ENCODE measurements at places on chromosomes 12 and 14.

DNA sequence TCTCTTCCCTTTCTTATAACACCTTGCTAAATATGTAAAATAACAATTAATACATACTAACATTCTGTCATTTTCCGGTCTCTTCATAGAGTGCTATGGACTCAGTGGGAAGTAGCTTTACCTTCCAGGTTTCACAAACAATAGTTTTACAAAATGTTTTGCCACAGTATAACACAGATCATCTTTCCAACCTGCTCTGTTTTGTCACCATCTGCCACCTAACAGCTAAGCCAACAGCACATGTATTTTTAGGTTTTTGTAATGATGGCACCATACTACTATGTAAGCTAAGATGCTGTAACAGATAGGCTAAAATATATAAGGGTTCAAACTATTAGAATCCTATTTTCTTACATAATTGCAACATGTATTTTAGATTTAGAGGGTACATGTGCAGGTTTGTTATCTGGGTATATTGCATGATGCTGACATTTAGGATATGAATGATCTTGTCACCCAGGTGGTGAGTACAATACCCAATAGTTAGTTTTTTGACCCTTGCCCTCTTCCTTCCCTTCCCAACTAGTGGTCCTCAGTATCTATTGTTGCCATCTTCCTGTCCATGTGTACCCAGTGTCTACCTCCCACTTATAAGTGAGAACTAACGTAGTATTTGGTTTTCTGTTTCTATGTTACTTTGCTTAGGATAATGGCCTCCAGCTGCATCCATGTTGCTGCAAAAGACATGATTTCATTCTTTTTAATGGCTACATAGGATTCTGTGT is 8.7 kb downstream of the RHOJ start:
- no peak for DNase-seq

DNA sequence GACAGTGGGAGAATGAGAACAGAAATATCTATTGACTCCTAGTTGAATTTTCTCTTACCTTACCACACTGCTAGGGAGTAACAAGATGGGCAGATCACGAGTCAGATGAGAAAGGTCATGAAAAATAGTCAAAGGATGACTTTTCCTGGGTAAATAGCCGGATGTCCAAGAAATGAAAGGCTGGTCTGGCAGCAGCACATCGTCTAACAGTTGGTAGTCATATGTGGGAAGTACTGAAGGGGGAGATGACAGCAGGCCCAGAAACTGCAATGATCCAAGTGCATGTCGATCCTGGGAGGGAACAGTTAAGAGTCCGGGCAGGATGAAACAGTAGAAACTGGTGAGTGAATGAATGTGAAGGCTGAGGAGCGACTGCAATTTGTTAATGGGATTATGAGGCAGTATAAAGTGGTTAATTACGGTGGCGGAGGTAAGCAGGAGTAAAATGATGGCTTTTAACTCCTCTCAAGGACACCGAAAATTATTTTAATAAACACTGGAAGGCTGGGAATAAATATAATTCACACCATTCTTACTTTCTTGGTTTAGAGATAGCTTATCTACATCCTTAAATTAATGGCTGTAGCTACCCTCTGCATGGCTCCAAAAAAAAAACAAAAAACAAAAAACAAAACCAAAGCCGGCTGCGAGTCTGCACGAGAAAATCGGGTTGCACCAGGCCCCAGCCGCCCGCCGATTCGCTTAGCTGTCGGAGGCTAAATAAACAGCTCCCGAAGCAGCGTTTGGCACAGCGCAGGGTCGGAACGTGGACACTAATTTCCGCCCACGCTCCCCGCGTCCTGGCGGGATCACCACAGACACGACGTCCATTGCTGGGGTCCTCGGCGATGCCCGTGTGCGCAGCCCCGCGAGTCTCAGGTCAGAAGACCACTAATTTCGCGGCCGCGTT is 1.0 kb upstream of the ERC1 start:
- peak; percentile 39 for DNase-seq

- DNase-seq: no peak
These were observed 1.4 kb downstream of the ARL6IP4 start for GRCh38 chr12:122981587-122982476.

- no peak for DNase-seq
These were observed 365.6 kb upstream of the TMPO start for GRCh38 chr12:98149691-98150210.

GRCh38 chr12:111887926-111888745 is 46.1 kb downstream of the MAPKAPK5 start:
- no peak for DNase-seq

- DNase-seq: no peak
These were observed 3.6 kb downstream of the MRPL51 start for GRCh38 chr12:6489449-6489848.

- no peak for DNase-seq
These were observed 153.7 kb downstream of the AACS start for GRCh38 chr12:125218952-125219351.

- DNase-seq: no peak
These were observed 35.2 kb upstream of the PTGR2 start for GRCh38 chr14:73816393-73816816.

GRCh38 chr14:38752341-38752740 is 350.7 kb downstream of the SEC23A start:
- DNase-seq: no peak

GRCh38 chr14:69615496-69616407 is 4.4 kb downstream of the SUSD6 start:
- no peak for DNase-seq

Data from SW 1271 (cell line).